Neural cell (in vitro differentiated cells): ENCODE measurements at places on chromosomes 16 and 17. TPM values are rescaled to one million over a fixed set of nuclear protein-coding genes. Genes with fewer than 3 reads are reported as not detected.

Gene CIBAR2
- not detected in 2 replicates for polyA plus RNA-seq

Gene GALR2
- polyA plus RNA-seq: not detected in 2 replicates

Gene CCL8
- polyA plus RNA-seq: not detected in 2 replicates

Gene MPHOSPH6
- polyA plus RNA-seq: 69.0 and 75.1 TPM in 2 replicates

Gene PRSS22
- polyA plus RNA-seq: not detected in 2 replicates

Gene GPS2
- polyA plus RNA-seq: 108 and 116 TPM in 2 replicates

Gene SPHK1
- 2.4 and 2.7 TPM in 2 replicates for polyA plus RNA-seq

Gene NUP85
- polyA plus RNA-seq: 74.5 and 84.1 TPM in 2 replicates

Gene MYH13
- 0.05 TPM in 1 of 2 replicates, not detected in the other for polyA plus RNA-seq

Gene CLDN7
- polyA plus RNA-seq: 0.27 TPM in 1 of 2 replicates, not detected in the other

Gene MT1F
- polyA plus RNA-seq: 1.8 and 1.9 TPM in 2 replicates

Gene OTOA
- polyA plus RNA-seq: 0.12 and 1.3 TPM in 2 replicates

Gene ANKRD13B
- 35.0 and 42.7 TPM in 2 replicates for polyA plus RNA-seq

Gene KRTAP4-4
- polyA plus RNA-seq: not detected in 2 replicates

Gene LGALS9B
- not detected in 2 replicates for polyA plus RNA-seq

Gene SCGB1C2
- polyA plus RNA-seq: not detected in 2 replicates

Gene TBC1D3
- polyA plus RNA-seq: 0.24 TPM in 1 of 2 replicates, not detected in the other

Gene GPRC5B
- polyA plus RNA-seq: 21.9 and 25.4 TPM in 2 replicates

Gene PRDM7
- polyA plus RNA-seq: not detected in 2 replicates

Gene ADAMTS18
- polyA plus RNA-seq: 0.68 and 1.3 TPM in 2 replicates

Gene TBX21
- not detected in 2 replicates for polyA plus RNA-seq

Gene LRRC46
- 0.12 and 0.56 TPM in 2 replicates for polyA plus RNA-seq

Gene GRAP
- 0.42 and 2.3 TPM in 2 replicates for polyA plus RNA-seq

Gene NOG
- 0.82 and 2.1 TPM in 2 replicates for polyA plus RNA-seq

Gene TP53TG3C
- polyA plus RNA-seq: not detected in 2 replicates

Gene GNG13
- not detected in 2 replicates for polyA plus RNA-seq

Gene ITGAD
- polyA plus RNA-seq: not detected in 2 replicates

Gene CTNS
- 8.8 and 14.2 TPM in 2 replicates for polyA plus RNA-seq

Gene SLFN14
- polyA plus RNA-seq: not detected in 2 replicates

Gene KRT15
- 0.09 TPM in 1 of 2 replicates, not detected in the other for polyA plus RNA-seq

Gene NPB
- 1.3 and 1.7 TPM in 2 replicates for polyA plus RNA-seq

Gene SBK1
- 18.2 and 27.4 TPM in 2 replicates for polyA plus RNA-seq

Gene ITPRIPL2
- not detected in 2 replicates for polyA plus RNA-seq

Gene NAGS
- polyA plus RNA-seq: 0.50 TPM in 1 of 2 replicates, not detected in the other

Gene WSCD1
- 9.3 and 9.5 TPM in 2 replicates for polyA plus RNA-seq
